ENCODE measurements at places on chromosomes 16 and 17.
A peak's percentile ranks its signal among the peaks of the same experiment; 100 is the strongest.

- no peak for DNase-seq
These were observed 182.8 kb downstream of the HS3ST3A1 start for GRCh38 chr17:13418891-13419290.

GRCh38 chr17:6075050-6075449, 4.9 kb downstream of the WSCD1 start:
- DNase-seq, result no peak

DNA sequence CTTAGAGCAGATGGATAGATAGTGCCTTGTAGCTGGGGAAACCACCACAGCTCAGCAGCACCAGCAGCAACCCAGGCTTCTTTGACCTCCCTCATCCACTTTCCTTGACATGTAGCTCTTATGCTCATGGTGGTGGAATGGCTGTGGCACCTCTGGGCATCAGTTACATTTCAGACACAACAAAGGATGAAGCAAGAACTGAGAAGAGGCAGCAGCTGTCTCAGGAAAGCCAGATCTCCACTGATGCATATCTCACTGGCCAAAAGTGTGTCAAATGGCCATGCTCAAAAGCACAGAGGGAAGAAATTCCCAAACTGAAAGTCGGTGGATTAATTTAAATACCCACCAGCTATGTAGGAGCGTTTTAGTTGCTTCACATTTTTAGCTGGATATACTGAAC, 671.4 kb upstream of the SALL1 start:
- DNase-seq, result no peak

DNA sequence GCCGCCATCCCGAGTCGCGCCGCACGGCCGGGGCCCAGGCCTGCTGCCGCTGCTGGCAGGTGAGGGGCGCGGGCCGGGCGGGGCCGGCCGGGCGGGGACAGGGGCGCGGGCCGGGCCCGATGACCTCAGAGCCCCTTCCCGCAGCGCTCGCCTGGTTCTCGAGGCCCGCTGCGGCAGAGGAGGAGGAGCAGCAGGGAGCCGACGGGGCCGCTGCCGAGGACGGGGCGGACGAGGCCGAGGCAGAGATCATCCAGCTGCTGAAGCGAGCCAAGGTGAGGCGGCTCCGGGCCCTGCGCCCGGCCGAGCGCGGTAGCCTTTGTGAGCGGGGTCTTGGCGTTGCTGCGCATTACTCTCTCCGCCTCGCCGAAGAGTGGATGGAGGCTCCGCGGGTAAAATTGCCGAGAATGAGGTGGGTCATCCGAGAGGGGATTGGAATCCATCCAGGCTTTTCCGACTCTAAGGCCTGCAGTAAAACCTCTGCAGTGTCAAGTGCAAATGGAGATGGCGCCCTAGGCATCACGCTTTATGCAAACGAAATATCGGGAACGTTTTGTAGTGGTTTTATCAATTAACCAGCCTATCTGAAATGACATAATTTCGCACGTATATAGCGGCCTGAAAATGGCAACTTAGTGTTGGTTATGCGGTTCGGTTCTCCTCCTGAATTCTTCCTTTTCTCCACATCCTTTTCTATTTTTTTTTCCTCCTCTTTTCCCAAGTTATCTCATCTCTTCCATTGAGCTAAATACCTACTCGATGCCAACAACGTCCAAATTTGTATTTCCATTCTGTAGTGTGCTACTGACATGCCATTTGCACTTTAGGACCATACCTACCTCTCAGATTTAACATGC, 577 bp downstream of the TTC19 start:
- peak; percentile 18 for DNase-seq

DNA sequence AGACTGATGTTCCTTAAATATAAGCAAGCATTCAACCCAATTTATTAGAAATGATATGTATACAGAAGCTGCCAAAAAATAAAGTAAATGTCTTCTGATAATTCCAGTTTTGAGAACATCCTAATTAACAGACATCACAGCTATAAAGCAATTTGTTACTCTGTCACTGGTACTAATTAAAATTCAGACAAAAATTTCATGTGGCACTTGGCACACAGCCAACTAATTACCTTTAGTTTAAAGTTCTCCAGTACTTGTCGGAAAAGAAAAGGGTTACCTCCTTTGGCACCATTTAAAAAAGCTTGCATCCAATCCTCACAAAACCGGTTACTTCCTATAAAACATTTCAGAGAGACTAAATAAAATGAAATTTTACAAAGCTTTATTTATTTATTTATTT, 8.8 kb downstream of the C17orf75 start:
- DNase-seq, result no peak

- DNase-seq, result no peak
These were observed 16.3 kb downstream of the SLC13A5 start for GRCh38 chr17:6696906-6697305.

GRCh38 chr17:31472137-31472536, 80.7 kb downstream of the RAB11FIP4 start:
- DNase-seq, result peak; percentile 77

DNA sequence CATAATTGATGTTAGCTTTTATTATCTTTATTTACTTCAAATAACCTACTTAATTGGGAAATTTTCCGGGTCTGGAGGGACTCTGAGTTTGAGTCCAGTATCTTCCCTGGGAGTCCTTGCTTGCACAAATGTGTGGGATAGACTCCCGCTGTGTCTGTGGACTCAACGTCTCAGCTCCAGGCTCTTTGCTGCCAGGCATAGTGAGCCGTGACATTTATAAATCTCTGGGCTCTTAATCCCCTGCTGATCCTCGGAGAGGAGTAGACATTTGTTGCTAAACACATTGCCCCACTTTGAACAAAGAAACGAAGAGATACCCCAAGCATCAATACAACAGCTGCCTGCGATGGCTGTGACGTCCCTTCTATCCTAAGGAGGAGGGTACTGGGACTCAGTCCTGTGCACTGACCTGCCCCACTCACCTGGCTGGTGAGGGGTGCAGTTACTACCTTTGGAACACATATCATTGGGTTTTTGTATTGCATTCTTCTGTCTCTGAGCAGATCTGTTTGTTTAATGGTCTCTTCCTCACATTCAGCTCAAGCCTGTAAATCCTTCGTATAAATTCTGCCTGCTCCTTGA, 316.9 kb downstream of the HAPSTR1 start:
- DNase-seq, result no peak

- no peak for DNase-seq
These were observed 4.3 kb upstream of the NTN1 start for GRCh38 chr17:9016941-9017552.

DNA sequence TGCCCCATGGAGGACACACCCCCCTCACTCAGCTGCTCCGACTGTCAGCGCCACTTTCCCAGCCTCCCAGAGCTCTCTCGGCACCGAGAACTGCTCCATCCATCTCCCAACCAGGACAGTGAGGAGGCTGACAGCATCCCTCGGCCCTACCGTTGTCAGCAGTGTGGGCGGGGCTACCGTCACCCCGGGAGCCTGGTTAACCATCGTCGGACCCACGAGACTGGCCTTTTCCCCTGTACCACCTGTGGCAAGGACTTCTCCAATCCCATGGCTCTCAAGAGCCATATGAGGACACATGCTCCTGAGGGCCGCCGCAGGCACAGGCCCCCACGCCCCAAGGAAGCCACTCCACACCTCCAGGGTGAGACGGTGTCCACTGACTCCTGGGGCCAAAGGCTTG, 2.1 kb downstream of the ZNF646 start:
- DNase-seq, result no peak

DNA sequence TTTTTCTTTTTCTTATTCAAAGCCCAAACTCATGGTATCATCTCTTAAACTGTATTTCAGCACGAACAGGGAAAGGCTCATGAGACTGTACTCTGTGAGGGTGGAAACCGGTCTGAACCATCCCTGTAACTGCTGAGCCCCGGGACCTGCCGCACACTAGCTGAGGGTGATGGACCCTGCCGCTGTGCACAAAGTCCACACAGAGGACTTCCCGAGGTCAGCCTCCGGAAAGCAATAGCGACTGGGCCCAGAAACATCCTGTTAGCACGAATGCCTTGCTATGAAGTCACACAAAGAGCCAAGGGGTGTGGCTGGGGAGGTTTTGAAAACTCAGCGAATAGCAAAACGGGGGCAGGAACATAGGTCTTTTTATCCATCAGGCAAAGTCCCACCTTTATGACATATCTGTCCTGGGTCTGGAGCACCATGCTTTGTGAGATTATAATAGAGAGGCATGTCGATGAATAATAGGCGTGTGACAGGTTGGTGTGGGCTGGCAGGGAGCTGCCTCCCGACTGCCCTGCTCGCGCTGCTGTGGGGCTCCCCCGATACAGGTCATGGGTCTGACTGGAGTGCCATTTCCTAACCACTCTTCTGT, 33.4 kb downstream of the CDK5R1 start:
- peak; percentile 80 for DNase-seq

GRCh38 chr17:61161615-61162134, 238.0 kb upstream of the TBX2 start:
- DNase-seq, result no peak

GRCh38 chr17:62075308-62075815, 10.3 kb upstream of the MED13 start:
- peak; percentile 77 for DNase-seq

DNA sequence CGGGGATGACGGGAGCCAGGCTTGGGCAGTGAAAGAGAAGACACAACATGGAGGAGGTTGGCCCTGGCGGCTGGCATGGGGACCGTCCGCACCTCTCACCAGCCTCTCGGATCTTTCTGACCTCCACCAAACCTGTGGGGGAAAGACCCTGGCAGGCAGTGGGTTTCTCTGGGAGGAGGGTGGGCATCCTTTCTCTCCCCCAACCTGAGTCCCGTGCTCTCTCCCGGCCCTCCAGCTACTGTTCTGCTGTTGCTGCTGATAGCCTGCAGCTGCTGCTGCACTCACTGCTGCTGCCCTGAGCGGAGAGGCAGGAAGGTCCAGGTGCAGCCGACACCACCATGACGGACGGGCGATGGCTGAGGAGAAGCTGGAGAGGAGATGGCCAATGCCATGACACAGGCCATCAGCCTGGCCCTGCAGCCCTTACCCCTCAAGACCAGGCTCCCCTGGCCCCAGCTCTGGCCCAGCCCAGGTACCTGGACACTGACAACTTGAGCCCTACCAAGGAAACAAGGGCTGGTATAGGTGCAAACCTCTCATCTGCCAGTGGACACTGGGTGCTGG, 7.4 kb downstream of the SMIM5 start:
- peak; percentile 50 for DNase-seq

DNA sequence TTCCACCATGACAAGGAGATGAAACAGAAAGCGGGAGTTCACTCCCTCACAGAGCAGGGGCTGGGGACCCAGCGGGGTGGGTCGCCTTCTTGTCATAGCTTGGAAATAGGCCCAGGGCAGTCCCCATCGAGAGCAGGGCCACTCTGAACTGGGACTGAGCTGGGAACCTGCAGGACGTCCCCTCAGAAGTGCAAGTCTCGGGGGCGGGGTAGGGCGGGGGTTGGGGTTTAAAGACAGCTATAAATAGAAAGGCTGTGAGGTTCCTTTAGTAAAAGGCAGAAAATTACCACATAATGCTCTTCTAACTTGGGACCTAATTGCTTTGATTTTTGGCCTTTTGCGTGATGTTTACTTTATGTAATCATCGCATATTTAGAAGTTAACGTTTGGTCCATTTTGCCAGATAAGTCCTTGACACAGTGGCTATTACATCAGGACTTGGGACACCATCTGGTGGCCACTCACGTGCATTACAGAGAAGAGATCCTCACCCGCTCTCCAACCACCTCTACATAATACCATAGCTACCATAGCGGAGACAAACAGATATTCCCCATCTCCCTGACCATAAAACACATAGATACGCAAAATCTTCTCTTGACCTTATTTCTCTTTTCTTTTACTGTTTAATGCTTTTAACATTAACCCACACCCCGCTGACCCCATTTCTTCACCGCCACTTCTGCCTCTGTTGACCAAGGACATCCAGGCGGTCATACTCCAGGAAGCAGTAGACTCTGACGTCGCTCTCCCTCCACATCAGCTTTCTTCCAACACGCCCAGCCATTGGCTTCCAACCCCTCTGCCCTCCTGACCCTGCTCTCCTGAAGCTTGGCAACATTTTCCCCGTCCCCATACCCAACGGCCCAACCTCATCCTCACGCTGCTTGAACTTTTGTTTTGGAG, 27.5 kb upstream of the PIK3R6 start:
- peak; percentile 98 for DNase-seq

DNA sequence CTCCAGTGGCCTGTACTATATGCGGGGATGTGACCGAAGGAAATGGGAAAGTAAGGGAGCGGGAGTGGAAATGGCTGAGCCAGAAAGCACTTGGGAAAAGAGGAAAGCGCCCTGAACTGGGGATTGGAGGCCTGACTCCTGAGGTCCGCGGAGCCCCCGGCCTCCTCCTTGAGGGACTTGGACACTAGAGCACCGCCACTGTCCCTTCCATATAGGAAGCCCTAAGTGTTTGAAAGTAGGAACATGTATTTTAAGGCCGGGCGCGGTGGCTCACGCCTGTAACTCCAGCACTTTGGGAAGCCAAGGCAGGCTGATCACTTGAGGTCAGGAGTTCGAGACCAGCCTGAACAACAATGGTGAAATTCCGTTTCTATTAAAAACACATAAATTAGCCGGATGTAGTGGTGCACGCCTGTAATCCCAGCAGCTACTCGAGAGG, 530 bp upstream of the ZDHHC7 start:
- DNase-seq, result no peak

- no peak for DNase-seq
These were observed 325.1 kb upstream of the HSBP1 start for GRCh38 chr16:83482545-83483162.

Measured in osteoblast (primary cell).